T-cell (primary cell): ENCODE measurements at places on chromosomes 11 and 22.

- no peak for DNase-seq
- H3K27ac ChIP-seq: no peak overlapping the region
- H3K4me3 ChIP-seq: no peak overlapping the region
- H3K36me3 ChIP-seq: no peaks in the 10 kb centered on the region
Observed at GRCh38 chr11:69700278-69701140, 3.3 kb downstream of the FGF19 start.

DNA sequence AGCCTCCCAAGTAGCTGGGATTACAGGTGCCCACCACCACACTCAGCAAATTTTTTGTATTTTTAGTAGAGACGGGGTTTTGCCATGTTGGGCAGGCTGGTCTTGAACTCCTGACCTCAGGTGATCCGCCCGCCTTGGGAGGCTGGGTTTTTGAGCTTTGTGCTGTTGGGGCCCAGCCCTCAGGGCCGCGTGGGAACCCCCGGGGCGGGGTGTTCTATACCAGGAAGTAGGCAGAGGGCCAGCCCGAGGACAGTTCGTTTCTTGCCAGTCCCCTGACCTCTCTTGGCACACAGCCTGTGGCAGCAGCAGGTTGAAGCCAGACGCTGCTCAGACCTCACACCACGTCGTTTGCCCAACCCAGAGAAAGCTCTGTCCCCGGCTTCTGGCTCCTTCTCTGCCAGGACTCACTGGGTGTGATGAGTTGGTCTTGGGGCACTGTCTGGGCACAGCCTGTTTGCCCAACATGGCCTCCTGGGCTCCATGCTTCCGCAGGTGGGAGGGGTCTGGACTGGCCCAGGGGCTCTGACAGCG is 24.9 kb upstream of the CHKA start:
- H3K4me3 ChIP-seq: no peak overlapping the region
- H3K4me1 ChIP-seq: peaks cover 3% of the 10 kb centered on the region
- DNase-seq: no peak
- H3K36me3 ChIP-seq: no peaks in the 10 kb centered on the region
- H3K27me3 ChIP-seq: peaks cover 31% of the 10 kb centered on the region
- no peak overlapping the region for H3K27ac ChIP-seq

- H3K4me1 ChIP-seq: peaks cover 67% of the 10 kb centered on the region
- H3K4me3 ChIP-seq: no peak overlapping the region
- no peaks in the 10 kb centered on the region for H3K36me3 ChIP-seq
- H3K27ac ChIP-seq: peak overlapping the region; percentile 76
Observed at GRCh38 chr11:118051611-118052461, 25.0 kb upstream of the TMPRSS4 start.

- peaks cover 31% of the 10 kb centered on the region for H3K27me3 ChIP-seq
- H3K36me3 ChIP-seq: no peaks in the 10 kb centered on the region
- DNase-seq: no peak
- H3K4me3 ChIP-seq: no peak overlapping the region
- no peaks in the 10 kb centered on the region for H3K4me1 ChIP-seq
- H3K27ac ChIP-seq: no peak overlapping the region
Observed at GRCh38 chr11:69486773-69487291, 5.4 kb downstream of the LINC01488 start.

DNA sequence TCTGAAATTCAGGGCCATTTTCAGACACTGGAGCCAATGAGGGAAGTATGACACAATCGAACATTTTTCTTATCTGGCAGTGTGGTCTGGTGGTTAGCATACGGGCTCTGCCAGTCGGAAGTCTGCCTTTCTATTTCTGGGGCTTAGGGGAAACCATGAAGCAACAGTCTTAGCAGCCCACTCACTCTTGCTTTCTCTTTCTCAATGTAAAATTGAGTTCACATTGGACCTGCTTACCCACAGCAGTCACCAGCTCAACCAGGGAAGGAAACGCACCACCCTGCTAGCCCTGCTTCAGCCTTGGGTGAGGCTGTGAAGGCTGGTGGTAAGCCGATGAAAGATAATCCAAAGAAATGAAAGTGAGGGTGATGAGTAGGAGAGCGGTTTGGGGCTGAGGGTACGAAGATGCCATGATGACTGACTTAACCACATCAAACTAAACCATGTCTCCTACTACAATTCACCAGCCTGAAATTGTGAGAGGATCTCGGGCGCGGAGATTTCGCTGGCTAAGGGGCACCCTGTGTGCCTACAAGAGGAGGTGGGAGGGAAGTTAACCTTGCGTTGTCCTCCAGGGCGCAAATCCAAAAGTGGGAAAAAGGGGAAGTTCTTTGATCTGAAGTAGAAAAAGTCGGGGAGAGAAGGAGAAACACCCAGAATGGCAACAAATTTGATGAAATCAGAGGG is 2.0 kb upstream of the LMO2 start:
- peak; percentile 53 for DNase-seq
- peak overlapping the region; percentile 35 for H3K4me3 ChIP-seq
- H3K36me3 ChIP-seq: no peaks in the 10 kb centered on the region
- peaks cover 36% of the 10 kb centered on the region for H3K4me1 ChIP-seq
- no peaks in the 10 kb centered on the region for H3K27me3 ChIP-seq

- H3K36me3 ChIP-seq: no peaks in the 10 kb centered on the region
- no peak overlapping the region for H3K4me3 ChIP-seq
- no peak overlapping the region for H3K27ac ChIP-seq
- no peaks in the 10 kb centered on the region for H3K27me3 ChIP-seq
- no peak for DNase-seq
Observed at GRCh38 chr11:122173587-122173986, 57.6 kb upstream of the BLID start.

DNA sequence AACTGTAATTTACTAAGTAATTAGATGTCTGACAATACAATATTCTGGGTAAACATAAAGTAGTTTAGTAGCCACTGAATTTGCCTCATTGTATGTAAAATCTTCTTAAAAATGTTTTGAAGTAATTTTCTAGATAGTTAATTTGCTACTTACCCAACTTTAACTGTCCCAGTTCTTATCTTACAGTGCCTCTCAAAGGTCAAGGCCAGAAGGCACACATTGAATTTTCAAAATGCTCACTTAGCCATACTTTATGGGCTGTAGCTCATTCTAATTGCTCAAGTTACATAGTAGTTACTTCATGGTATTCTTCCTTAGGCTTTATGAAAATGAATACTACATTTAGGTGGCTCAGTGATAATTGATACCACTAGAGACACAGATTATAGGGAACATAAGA is 666.6 kb downstream of the CNTN5 start:
- no peaks in the 10 kb centered on the region for H3K27me3 ChIP-seq
- no peak overlapping the region for H3K27ac ChIP-seq
- H3K4me3 ChIP-seq: no peak overlapping the region
- no peaks in the 10 kb centered on the region for H3K4me1 ChIP-seq
- DNase-seq: no peak

DNA sequence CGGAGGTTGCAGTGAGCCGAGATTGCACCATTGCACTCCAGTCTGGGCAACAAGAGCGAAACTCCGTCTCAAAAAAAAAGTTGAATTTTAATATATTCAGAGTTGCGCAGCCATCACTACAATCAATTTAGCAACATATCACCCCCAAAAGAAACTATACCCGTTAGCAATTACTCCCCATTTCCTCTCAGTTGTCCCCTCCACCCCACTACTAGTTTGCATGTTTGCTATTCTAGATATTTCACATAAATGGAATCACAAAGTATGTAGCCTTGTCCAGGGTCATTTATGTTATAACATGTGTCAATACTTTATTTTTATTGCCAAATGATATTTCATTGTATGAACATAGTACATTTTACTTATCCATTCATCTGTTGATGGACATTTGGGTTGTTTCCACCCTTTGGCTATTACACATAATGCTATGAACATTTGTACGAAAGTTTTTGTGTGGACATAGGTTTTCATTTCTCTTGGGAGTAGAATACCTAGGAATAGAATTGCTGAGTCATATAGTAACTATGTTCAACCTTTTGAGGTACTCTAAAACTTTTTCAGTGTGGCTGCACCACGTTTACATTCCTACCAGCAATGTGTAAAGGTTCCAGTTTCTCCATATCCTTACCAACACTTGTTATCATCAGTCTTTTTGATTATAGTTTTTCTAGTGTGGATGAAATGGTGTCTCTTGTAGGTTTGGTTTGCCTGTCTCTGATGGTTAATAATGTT is 2.2 kb downstream of the ZNF143 start:
- H3K27me3 ChIP-seq: no peaks in the 10 kb centered on the region
- H3K4me3 ChIP-seq: no peak overlapping the region
- no peak overlapping the region for H3K27ac ChIP-seq
- no peaks in the 10 kb centered on the region for H3K36me3 ChIP-seq
- H3K4me1 ChIP-seq: peaks cover 16% of the 10 kb centered on the region
- no peak for DNase-seq

GRCh38 chr11:73995247-73995646 is 12.6 kb upstream of the UCP2 start:
- peaks cover 62% of the 10 kb centered on the region for H3K4me1 ChIP-seq
- H3K27me3 ChIP-seq: no peaks in the 10 kb centered on the region
- H3K27ac ChIP-seq: peak overlapping the region; percentile 98
- H3K36me3 ChIP-seq: no peaks in the 10 kb centered on the region
- peak overlapping the region; percentile 34 for H3K4me3 ChIP-seq

DNA sequence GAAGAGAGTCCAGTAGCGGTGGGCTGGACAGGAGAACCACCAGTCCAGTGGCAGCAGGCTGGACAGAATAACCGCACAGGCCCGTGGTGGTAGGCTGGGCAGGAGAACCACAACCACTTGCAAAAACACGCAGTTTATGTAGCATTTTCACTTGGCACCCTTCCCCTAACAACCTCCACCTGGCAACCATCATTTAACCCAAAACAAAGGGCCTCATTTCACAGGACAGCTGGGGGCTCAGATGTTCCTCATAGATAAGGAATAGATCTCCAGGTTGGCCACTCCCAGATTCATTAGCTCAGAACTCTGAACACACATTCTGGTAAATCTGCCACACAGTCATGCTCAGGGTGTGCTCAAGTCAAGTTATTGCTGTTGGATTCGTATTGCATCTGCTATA is 41.2 kb downstream of the SYTL2 start:
- H3K36me3 ChIP-seq: no peaks in the 10 kb centered on the region
- no peak for DNase-seq
- H3K4me1 ChIP-seq: peaks cover 6% of the 10 kb centered on the region
- H3K27ac ChIP-seq: no peak overlapping the region

GRCh38 chr22:46293577-46294260 is 3.0 kb upstream of the GTSE1 start:
- H3K27ac ChIP-seq: no peak overlapping the region
- H3K4me3 ChIP-seq: no peak overlapping the region
- no peak for DNase-seq
- H3K27me3 ChIP-seq: no peaks in the 10 kb centered on the region

- H3K4me3 ChIP-seq: no peak overlapping the region
- H3K4me1 ChIP-seq: no peaks in the 10 kb centered on the region
- H3K27me3 ChIP-seq: peaks cover 3% of the 10 kb centered on the region
- no peaks in the 10 kb centered on the region for H3K36me3 ChIP-seq
- no peak overlapping the region for H3K27ac ChIP-seq
Observed at GRCh38 chr22:25120093-25120561, 79.5 kb upstream of the CRYBB3 start.

DNA sequence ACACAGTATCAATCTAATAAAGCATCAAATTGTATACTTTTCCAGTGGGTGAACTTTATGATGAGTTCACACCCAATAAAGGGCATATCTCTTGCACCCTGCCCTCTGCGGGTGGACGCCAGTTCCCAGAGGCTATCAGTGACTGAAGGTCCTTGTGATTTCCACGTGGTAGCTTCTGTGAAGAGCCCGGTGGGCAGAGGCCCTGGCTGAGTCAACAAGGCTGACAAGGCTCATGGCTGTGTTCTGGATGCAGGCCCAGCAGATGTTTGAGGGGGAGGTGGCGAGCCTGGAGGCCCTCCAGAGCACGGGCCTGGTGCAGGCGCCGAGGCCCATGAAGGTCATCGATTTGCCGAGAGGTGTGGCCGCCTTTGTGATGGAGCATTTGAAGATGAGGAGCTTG is 71.4 kb downstream of the PIWIL3 start:
- H3K27me3 ChIP-seq: peaks cover 13% of the 10 kb centered on the region
- no peaks in the 10 kb centered on the region for H3K36me3 ChIP-seq
- no peak for DNase-seq
- no peaks in the 10 kb centered on the region for H3K4me1 ChIP-seq

DNA sequence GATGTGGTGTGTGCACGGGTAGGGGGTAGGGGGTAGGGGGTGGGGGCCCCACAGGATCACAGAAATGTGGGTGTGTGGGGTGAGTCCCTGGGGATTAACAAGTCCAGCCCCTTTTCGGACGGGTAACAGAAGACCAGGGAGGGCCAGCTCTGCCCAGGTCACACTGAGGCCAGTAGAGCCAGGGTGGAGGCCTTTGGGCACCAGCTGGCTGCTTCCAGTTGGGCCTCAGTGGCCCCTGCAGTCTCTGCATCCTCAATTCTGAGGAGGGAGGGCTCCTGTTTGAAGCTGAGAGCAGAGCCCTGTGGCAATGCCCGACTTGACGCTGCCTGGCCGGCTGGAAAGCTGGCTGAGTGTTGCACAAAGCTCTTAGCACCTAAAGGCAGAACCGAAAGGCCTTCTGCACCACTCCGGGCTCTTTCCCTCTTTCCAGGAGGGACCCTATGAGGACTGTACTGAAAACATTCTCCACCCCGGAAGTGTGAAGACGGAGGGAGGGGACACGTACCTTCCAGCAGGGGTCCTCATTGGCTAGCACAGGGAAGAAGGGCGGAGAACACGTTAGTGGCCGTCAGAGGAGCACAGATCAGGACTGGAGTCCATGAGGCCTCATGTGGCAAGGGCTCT is 120.4 kb downstream of the PHF21B start:
- no peak for DNase-seq
- no peak overlapping the region for H3K27ac ChIP-seq
- no peaks in the 10 kb centered on the region for H3K36me3 ChIP-seq
- H3K4me3 ChIP-seq: no peak overlapping the region

GRCh38 chr11:88814076-88814475 is 251.7 kb downstream of the GRM5 start:
- no peaks in the 10 kb centered on the region for H3K36me3 ChIP-seq
- H3K4me1 ChIP-seq: no peaks in the 10 kb centered on the region
- H3K4me3 ChIP-seq: no peak overlapping the region
- no peak for DNase-seq
- no peak overlapping the region for H3K27ac ChIP-seq
- no peaks in the 10 kb centered on the region for H3K27me3 ChIP-seq

GRCh38 chr11:67497656-67498291 is 7.4 kb downstream of the PITPNM1 start:
- DNase-seq: no peak
- peaks cover 39% of the 10 kb centered on the region for H3K36me3 ChIP-seq
- H3K4me1 ChIP-seq: peaks cover 18% of the 10 kb centered on the region
- no peak overlapping the region for H3K27ac ChIP-seq

- no peaks in the 10 kb centered on the region for H3K27me3 ChIP-seq
- H3K36me3 ChIP-seq: no peaks in the 10 kb centered on the region
- DNase-seq: peak; percentile 71
- peaks cover 72% of the 10 kb centered on the region for H3K4me1 ChIP-seq
- H3K4me3 ChIP-seq: peak overlapping the region; percentile 55
- peak overlapping the region; percentile 77 for H3K27ac ChIP-seq
Observed at GRCh38 chr11:12195768-12196167, 85.4 kb downstream of the MICAL2 start.

- no peaks in the 10 kb centered on the region for H3K4me1 ChIP-seq
- no peak for DNase-seq
- H3K36me3 ChIP-seq: peaks cover 80% of the 10 kb centered on the region
- no peak overlapping the region for H3K27ac ChIP-seq
- no peak overlapping the region for H3K4me3 ChIP-seq
Observed at GRCh38 chr22:26534874-26535602, 22.8 kb upstream of the TFIP11 start.

GRCh38 chr11:2223153-2223794 is 47.1 kb downstream of the ASCL2 start:
- no peak overlapping the region for H3K4me3 ChIP-seq
- H3K27me3 ChIP-seq: peaks cover 12% of the 10 kb centered on the region
- no peak overlapping the region for H3K27ac ChIP-seq
- H3K36me3 ChIP-seq: no peaks in the 10 kb centered on the region

- DNase-seq: no peak
- H3K4me3 ChIP-seq: no peak within 1 kb of the TSS
- no peaks in the 10 kb centered on the region for H3K27me3 ChIP-seq
- H3K27ac ChIP-seq: no peak within 1 kb of the TSS
- H3K36me3 ChIP-seq: no peaks in the 10 kb centered on the region
Observed at GRCh38 chr11:57751676-57752253, at the start of gene BTBD18. Gene BTBD18, minus strand, starts transcription at chr11:57751819. Its CDS starts 631 bp downstream, at chr11:57751188.
